ENCODE measurements at places on chromosomes 7 and 10. TPM values are rescaled to one million over a fixed set of nuclear protein-coding genes. Genes with fewer than 3 reads are reported as not detected.

UTF1 gene
- not detected for total RNA-seq

LEP gene
- not detected for total RNA-seq

FAM25C gene
- total RNA-seq = not detected

GLI3 gene
- total RNA-seq = 14.5 TPM

MMRN2 gene
- 85.9 TPM for total RNA-seq

TUBB8 gene
- total RNA-seq = not detected

- H3K4me1 ChIP-seq = no peaks in the 10 kb centered on the region
- H3K27ac ChIP-seq = no peak overlapping the region
- no peaks in the 10 kb centered on the region for H3K27me3 ChIP-seq
- no peaks in the 10 kb centered on the region for H3K36me3 ChIP-seq
- no peak overlapping the region for H3K4me3 ChIP-seq
Observed at GRCh38 chr10:5480162-5480941, 19.0 kb downstream of the CALML5 start.

GRCh38 chr10:100637785-100638184 is 102.0 kb downstream of the HIF1AN start:
- DNase-seq = no peak
- no peaks in the 10 kb centered on the region for H3K27me3 ChIP-seq
- no peaks in the 10 kb centered on the region for H3K36me3 ChIP-seq
- no peak overlapping the region for H3K4me3 ChIP-seq

- H3K4me3 ChIP-seq = no peak overlapping the region
- no peak overlapping the region for H3K27ac ChIP-seq
Observed at GRCh38 chr10:74380795-74381194, 229.8 kb downstream of the ADK start.

- DNase-seq = no peak
- H3K27ac ChIP-seq = no peak overlapping the region
- H3K36me3 ChIP-seq = no peaks in the 10 kb centered on the region
- no peaks in the 10 kb centered on the region for H3K4me1 ChIP-seq
Observed at GRCh38 chr10:122557516-122557915, 3.0 kb upstream of the DMBT1 start.

- DNase-seq = peak; percentile 99
- peak overlapping the region; percentile 95 for H3K27ac ChIP-seq
- H3K36me3 ChIP-seq = no peaks in the 10 kb centered on the region
- H3K4me3 ChIP-seq = peak overlapping the region; percentile 91
Observed at GRCh38 chr7:816300-816750, 16.0 kb upstream of the SUN1 start.

DNA sequence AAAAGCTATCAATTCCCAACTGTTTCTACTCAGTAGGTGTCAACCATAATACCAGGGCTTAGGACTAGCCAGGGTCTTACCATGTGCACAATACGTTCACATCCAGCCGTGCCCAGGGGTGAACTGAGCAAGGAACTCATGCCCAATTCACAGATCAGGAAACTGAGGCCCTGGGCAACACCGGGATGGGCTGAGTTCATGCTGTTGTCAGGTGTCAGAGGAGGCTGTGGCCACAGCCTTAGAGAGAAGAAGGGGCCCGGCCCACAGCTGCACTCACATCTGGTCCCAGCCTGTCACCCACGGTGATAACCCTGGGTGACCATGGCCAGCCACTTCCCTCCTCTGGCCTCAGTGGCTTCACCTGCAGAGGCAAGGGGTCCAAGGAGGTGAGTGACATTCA is 92.0 kb downstream of the FAM53B start:
- no peak overlapping the region for H3K4me3 ChIP-seq
- peaks cover 70% of the 10 kb centered on the region for H3K4me1 ChIP-seq
- DNase-seq = no peak

DNA sequence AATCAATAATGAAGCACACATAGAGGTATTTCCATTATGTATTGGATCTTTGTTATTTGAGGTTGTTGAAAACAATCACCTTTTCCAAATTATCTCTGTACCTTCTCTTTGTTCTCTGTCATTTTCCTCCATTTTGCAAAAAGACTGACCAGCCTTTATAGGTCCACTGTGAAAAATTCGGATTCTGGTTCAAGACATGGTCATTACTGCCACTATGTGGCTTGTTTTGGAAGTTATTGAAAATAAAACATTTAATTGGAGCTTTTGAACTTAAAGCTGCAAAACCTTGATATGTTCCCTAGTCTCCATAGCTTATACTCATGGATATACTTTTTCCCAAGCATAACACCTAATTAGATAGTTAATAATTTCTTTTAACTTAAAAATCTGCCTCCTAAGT is 1094.4 kb downstream of the NRG3 start:
- no peak overlapping the region for H3K4me3 ChIP-seq
- H3K4me1 ChIP-seq = no peaks in the 10 kb centered on the region
- no peaks in the 10 kb centered on the region for H3K36me3 ChIP-seq
- no peaks in the 10 kb centered on the region for H3K27me3 ChIP-seq
- no peak for DNase-seq
- no peak overlapping the region for H3K27ac ChIP-seq

GRCh38 chr7:82472966-82473365 is 29.4 kb upstream of the CACNA2D1 start:
- no peaks in the 10 kb centered on the region for H3K27me3 ChIP-seq
- H3K27ac ChIP-seq = no peak overlapping the region
- H3K36me3 ChIP-seq = no peaks in the 10 kb centered on the region
- no peak for DNase-seq
- H3K4me1 ChIP-seq = no peaks in the 10 kb centered on the region

GRCh38 chr10:111303887-111304286 is 227.1 kb downstream of the ADRA2A start:
- no peak overlapping the region for H3K27ac ChIP-seq
- H3K4me3 ChIP-seq = no peak overlapping the region
- H3K27me3 ChIP-seq = no peaks in the 10 kb centered on the region
- no peaks in the 10 kb centered on the region for H3K4me1 ChIP-seq
- H3K36me3 ChIP-seq = no peaks in the 10 kb centered on the region

DNA sequence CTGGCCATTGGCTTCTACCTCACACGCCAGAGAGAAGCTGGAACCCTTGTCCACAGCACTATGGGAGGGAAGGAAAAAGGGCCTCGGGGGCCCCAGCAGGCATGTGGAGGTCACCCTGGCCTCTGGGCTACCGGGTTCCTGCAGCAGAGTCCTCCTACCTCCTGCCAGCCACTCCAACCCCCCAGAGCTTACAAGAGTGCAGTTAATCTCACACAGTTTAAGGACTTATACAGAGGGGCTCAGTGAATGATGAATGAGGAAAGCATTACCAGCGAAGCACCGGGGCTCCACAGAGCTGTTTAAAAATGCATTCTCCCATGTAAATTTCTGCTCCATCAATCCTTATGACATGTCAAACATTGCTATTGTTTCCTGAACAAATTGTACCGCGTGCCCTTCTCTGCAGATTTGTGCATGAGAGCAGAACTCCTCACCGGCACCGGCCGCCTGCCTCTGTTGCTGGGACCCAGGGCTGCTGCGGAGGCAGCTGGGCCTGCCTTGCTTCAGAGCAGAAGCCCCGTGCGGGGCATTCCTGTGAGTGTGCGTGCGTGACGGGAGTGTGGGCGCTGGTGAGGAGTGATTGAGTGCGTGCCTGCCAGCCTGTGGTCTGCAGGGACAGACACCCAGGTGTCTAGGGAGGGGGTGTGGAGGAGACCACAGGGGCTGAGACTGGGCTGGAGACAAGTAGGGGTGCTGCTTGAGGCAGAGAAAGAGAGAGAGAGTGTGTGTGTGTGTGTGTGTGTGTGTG is 52.8 kb downstream of the C10orf105 start:
- peak overlapping the region; percentile 69 for H3K27ac ChIP-seq
- H3K4me3 ChIP-seq = no peak overlapping the region
- no peak for DNase-seq
- H3K4me1 ChIP-seq = peaks cover 35% of the 10 kb centered on the region
- H3K27me3 ChIP-seq = no peaks in the 10 kb centered on the region
- H3K36me3 ChIP-seq = no peaks in the 10 kb centered on the region

DNA sequence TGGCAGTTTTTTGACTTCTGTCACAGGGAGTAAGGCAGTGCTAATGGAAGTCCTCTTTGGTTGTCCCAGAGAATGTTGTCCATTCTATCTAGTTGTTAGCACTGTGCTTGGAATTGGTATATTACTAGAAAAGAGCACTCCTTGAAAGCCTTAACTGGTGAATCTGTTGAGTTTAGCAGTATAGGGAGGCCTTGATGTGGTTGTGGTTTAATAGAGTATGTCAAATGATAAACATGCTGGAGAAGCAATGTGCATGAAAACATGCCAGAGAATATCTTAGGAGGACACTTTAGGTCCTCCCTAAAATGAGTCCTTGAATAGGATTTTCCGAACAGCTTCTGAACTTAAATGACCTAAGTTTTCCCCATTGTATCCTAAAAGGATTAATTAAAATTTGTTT is 98.6 kb downstream of the BTRC start:
- H3K4me3 ChIP-seq = no peak overlapping the region
- no peak overlapping the region for H3K27ac ChIP-seq
- H3K36me3 ChIP-seq = no peaks in the 10 kb centered on the region
- no peaks in the 10 kb centered on the region for H3K27me3 ChIP-seq
- no peak for DNase-seq
- peaks cover 13% of the 10 kb centered on the region for H3K4me1 ChIP-seq

- no peaks in the 10 kb centered on the region for H3K4me1 ChIP-seq
- H3K4me3 ChIP-seq = no peak overlapping the region
- no peak for DNase-seq
- no peaks in the 10 kb centered on the region for H3K36me3 ChIP-seq
- no peak overlapping the region for H3K27ac ChIP-seq
Observed at GRCh38 chr10:76117949-76118348, 686.5 kb downstream of the LRMDA start.

GRCh38 chr7:136925044-136925443 is 56.6 kb downstream of the CHRM2 start:
- no peak overlapping the region for H3K4me3 ChIP-seq
- H3K4me1 ChIP-seq = peaks cover 13% of the 10 kb centered on the region
- H3K27ac ChIP-seq = no peak overlapping the region
- H3K27me3 ChIP-seq = no peaks in the 10 kb centered on the region
- no peaks in the 10 kb centered on the region for H3K36me3 ChIP-seq

- no peaks in the 10 kb centered on the region for H3K36me3 ChIP-seq
- H3K4me3 ChIP-seq = no peak overlapping the region
- H3K27ac ChIP-seq = no peak overlapping the region
Observed at GRCh38 chr7:94710256-94710655, 54.3 kb upstream of the SGCE start.

All from esophagus muscularis mucosa (tissue), 4 donors.